Progenitor cell of endocrine pancreas (in vitro differentiated cells): ENCODE measurements at places on chromosomes 3 and 15. TPM values are rescaled to one million over a fixed set of nuclear protein-coding genes. Genes with fewer than 3 reads are reported as not detected.

- H3K36me3 ChIP-seq: no peaks in the 10 kb centered on the region
- H3K4me1 ChIP-seq: peaks cover 1% of the 10 kb centered on the region
- H3K27me3 ChIP-seq: peaks cover 26% of the 10 kb centered on the region
- H3K4me3 ChIP-seq: no peak overlapping the region
- no peak overlapping the region for H3K27ac ChIP-seq
Observed at GRCh38 chr3:150227839-150228238, 180.3 kb upstream of the TSC22D2 start.

DNA sequence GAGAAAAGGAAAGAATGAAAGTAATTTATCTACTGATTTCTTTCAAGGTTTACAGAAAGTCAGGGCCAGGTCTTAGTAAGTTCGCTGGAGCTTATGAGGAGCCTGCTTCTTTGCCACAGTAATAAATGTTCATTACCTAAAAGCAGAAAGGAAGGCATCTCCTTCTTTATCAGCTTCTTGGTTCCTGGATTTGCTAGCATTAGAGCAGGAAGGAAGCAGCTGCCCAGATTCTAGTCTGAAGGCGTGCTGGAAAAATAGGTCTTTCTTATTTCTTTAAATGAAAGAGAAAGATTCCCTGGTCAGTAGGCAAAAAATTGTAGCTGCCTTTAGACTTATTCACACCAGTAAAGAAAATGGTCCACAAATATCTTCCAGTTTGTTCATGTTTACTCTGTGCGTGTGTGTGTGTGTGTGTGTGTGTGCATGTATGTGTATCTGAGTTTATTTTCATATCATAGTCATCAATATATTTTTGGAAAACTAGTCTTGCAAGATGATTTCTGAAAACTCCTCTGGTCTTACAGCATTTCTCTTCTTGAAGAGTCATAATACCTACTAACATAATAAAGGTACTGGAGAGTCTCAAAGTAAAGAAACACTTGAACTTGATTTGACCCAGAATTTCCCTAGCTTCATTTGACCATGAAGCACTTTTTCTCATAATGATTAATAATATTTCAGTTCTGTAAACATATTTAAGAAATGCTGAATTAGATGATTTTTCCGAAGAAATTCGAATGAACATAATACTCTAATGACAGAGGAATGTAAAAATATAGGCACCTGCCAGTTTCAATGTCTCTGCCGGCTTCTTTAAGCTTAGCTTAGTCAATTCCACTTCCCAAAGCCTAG is 255.3 kb upstream of the ZPLD1 start:
- H3K4me1 ChIP-seq: peaks cover 16% of the 10 kb centered on the region
- no peak for DNase-seq
- no peak overlapping the region for H3K4me3 ChIP-seq

GRCh38 chr3:59510576-59510975 is 460.8 kb upstream of the CFAP20DC start:
- no peaks in the 10 kb centered on the region for H3K36me3 ChIP-seq
- H3K27me3 ChIP-seq: no peaks in the 10 kb centered on the region
- DNase-seq: no peak
- H3K4me1 ChIP-seq: peaks cover 14% of the 10 kb centered on the region
- H3K4me3 ChIP-seq: no peak overlapping the region

The PLA1A gene
- total RNA-seq: 0.18 TPM in 1 of 2 replicates, not detected in the other

DNA sequence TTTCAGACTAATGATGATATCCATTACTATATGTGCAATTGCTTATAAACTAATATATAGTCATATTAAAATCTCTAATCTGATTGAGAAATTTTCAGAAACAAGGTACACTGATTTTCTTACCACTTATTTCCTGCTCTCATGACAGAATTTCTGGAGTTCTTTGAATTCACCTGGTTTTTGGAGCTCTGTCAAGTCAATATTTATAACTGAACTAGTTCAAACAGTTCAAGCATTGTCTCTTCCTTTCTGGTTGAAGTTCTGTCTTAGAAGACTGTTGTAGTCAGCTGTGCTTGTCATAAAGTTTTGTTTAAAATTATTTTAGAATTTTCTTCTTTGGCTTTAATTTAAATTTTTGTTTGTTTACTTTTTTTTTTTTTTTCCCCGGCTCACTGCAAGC is 239.9 kb upstream of the CTDSPL start:
- no peak for DNase-seq
- no peak overlapping the region for H3K27ac ChIP-seq
- H3K27me3 ChIP-seq: no peaks in the 10 kb centered on the region
- H3K4me3 ChIP-seq: no peak overlapping the region
- no peaks in the 10 kb centered on the region for H3K4me1 ChIP-seq

DNA sequence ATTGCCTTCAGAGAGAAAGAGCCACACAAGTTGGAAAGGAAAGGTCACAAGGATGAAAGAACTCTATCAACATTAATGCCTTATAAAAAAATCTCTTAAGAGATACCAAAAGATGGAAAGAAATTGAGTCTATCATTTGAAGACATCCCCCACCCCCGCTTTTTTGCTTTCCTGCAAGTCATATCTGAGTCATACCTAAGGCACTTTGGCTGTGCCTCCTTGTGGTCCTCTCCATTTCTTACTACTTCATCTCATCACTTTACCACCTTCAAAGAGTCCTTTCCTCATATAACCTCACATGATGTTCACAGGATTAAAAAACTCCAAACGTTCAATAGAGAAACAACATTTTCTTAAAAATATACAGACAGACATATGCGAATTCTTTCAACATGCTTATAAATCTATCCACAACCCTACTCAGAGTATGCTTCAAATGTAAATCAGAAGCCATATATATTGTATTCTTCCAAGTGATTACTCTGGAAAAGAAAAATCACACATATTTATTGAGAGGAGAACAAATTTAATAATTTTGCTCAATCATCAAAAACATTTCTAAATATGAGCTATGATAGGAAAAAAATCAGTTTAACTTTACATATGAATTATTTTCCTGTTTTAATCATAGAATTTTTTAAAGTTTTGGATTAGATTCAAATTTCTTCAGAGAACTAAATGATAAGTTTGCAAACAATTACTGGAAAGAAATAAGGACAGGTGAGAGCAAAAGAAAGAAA is 1003.9 kb upstream of the CFAP20DC start:
- H3K4me1 ChIP-seq: no peaks in the 10 kb centered on the region
- H3K27me3 ChIP-seq: no peaks in the 10 kb centered on the region
- no peak for DNase-seq
- no peak overlapping the region for H3K4me3 ChIP-seq
- H3K27ac ChIP-seq: no peak overlapping the region
- no peaks in the 10 kb centered on the region for H3K36me3 ChIP-seq

- no peak for DNase-seq
- H3K36me3 ChIP-seq: no peaks in the 10 kb centered on the region
- peaks cover 20% of the 10 kb centered on the region for H3K4me1 ChIP-seq
Observed at GRCh38 chr3:167166594-167167253, 213.4 kb downstream of the ZBBX start.

The LMAN1L gene
- total RNA-seq: not detected in 2 replicates

- DNase-seq: no peak
- H3K4me1 ChIP-seq: no peaks in the 10 kb centered on the region
- no peak overlapping the region for H3K4me3 ChIP-seq
- peaks cover 7% of the 10 kb centered on the region for H3K27me3 ChIP-seq
- no peak overlapping the region for H3K27ac ChIP-seq
Observed at GRCh38 chr3:181362378-181362777, 349.3 kb upstream of the SOX2 start.

The NGLY1 gene
- total RNA-seq: 43.9 and 44.5 TPM in 2 replicates
